H7 (cell line): ENCODE measurements at places on chromosomes 12 and 14.

DNA sequence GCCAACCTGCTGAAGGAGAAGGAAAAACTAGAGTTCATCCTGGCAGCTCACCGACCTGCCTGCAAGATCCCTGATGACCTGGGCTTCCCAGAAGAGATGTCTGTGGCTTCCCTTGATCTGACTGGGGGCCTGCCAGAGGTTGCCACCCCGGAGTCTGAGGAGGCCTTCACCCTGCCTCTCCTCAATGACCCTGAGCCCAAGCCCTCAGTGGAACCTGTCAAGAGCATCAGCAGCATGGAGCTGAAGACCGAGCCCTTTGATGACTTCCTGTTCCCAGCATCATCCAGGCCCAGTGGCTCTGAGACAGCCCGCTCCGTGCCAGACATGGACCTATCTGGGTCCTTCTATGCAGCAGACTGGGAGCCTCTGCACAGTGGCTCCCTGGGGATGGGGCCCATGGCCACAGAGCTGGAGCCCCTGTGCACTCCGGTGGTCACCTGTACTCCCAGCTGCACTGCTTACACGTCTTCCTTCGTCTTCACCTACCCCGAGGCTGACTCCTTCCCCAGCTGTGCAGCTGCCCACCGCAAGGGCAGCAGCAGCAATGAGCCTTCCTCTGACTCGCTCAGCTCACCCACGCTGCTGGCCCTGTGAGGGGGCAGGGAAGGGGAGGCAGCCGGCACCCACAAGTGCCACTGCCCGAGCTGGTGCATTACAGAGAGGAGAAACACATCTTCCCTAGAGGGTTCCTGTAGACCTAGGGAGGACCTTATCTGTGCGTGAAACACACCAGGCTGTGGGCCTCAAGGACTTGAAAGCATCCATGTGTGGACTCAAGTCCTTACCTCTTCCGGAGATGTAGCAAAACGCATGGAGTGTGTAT, 2.4 kb downstream of the FOS start:
- DNase-seq = peak; percentile 29

- DNase-seq = no peak
Measured at GRCh38 chr12:100720016-100720654, 74.4 kb upstream of the ANO4 start.

GRCh38 chr12:32069731-32070130, 36.9 kb upstream of the BICD1 start:
- DNase-seq = no peak

DNA sequence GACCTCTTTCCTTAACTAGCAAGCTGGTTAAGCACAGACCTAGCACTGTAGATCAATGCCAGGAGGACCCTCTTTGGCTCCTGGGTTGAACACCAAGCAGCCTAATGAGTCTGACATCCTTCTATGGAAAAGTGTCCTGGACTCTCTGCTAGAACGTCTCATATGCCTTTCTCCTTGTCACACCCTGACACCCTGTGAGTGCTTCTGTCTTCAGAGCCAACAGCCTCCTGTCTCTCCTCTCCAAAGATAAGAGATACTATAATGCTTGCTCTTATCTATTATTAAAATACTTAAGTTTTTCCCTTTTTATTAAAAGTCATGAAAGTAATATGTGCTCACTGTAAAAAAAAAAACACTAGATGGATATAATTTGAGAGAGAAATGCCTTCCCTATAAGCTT, 222.7 kb downstream of the FOXN3 start:
- DNase-seq = no peak

DNA sequence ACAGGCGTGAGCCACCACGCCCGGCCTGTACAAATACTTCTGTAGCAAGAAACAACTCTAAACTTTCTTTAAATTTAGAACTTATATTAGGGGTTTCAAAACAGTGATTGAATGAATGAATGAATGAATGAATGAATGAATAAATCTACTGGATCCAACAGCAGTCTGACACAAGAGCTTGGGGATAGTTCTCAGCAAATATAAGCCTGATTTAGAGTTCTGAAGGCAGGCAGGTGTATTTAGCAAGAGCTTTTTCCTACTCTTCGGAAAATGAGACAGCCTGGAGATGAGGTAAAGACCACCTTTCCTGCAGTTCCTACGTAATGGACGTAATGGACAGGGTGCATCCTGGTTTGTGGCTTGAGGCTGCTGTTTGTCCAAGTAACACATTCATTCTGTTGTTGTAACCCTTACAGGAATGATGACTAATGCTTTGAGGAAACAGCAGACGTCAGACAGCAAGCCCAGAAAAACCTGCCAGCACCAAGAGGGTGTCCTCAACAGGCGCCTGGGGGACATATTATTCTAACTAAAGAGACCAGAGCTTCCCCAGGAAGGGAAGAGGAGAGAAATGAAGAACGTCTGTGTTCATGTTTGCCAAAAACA, 277.4 kb upstream of the SOX5 start:
- DNase-seq = no peak

- no peak for DNase-seq
Measured at GRCh38 chr12:65818454-65819382, 5.6 kb upstream of the HMGA2 start.

DNA sequence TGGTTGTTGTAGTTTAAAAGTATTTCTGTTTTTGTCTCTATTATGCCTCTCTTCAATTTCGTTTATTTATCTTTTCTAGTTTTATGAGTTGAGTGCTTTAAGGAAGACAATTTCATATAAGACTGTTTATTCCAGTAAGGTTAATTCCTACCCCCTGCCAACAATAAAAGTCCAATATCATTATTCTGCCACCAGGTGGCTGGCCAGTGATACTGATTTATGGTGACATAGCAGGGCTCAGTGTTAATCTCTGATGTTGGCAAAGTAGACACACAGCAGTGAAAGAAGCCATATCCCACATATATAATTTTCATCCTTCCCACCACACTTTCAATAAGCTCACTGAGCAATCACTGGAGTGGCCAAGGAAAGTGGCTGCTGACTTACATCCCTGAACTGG, 69.0 kb upstream of the BMP4 start:
- DNase-seq = no peak

GRCh38 chr12:132634411-132634990, 15.9 kb downstream of the P2RX2 start:
- DNase-seq = peak; percentile 38

- DNase-seq = no peak
Measured at GRCh38 chr12:45244561-45245343, 28.9 kb downstream of the ANO6 start.

- DNase-seq = no peak
Measured at GRCh38 chr12:123531091-123531490, 2.4 kb downstream of the RILPL1 start.

- DNase-seq = no peak
Measured at GRCh38 chr14:22555384-22556011, 33.5 kb downstream of the DAD1 start.

- DNase-seq = no peak
Measured at GRCh38 chr12:75656648-75657047, 145.2 kb upstream of the KRR1 start.

DNA sequence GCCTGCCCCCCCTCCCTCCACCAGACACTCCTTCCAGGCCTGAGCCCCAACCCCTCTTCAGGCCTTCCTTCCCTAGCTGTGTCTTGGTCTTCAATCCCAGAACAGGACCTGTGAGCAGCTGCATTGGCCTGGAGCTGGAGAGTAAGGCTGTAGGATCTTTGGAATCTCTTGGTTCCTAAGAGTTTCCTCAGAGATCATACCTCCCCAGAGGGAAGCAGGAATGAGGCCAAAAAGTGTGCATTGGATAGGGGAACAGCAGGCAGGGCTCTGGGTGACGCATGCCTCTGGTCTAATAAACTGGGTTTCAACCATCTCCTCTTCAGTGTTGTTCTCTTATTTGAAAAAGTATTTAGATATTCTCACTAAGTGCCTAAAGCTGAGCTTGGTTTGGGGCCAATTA, 1.8 kb upstream of the SMARCD1 start:
- DNase-seq = no peak

GRCh38 chr12:6368906-6369525, 6.3 kb downstream of the SCNN1A start:
- DNase-seq = peak; percentile 39

GRCh38 chr14:101075025-101075800, 171.7 kb upstream of the RTL1 start:
- DNase-seq = no peak

- DNase-seq = no peak
Measured at GRCh38 chr12:60093428-60093827, 497.6 kb downstream of the SLC16A7 start.

- no peak for DNase-seq
Measured at GRCh38 chr12:97061171-97061570, 154.1 kb downstream of the NEDD1 start.

- DNase-seq = no peak
Measured at GRCh38 chr14:31902002-31902401, 175.1 kb upstream of the ARHGAP5 start.

DNA sequence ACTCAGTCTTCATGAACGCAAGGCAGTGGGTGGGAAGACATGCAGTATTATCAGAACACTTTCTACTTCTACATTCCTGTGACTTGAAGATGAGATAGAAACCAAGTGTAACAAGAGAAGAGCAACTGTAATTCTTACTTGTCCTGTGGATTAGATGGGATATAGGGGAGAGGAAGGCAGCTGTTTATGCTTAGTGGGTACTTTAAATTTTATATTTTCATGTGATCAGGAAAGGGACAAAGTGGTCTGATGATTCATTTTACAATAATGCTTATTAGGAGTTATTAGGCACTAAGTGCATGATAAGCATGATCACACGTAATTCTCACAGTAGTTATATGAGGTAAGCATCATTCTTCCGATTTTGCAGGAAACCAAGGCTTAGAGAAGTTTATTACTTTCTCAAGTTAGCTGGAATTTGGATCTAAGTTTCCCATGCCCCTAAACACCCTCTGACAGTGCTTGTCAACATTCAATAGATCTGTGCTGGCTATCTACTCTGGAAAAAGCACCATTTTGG, 52.7 kb downstream of the PTGER2 start:
- no peak for DNase-seq

GRCh38 chr12:14775636-14775980, 27.7 kb downstream of the WBP11 start:
- no peak for DNase-seq

DNA sequence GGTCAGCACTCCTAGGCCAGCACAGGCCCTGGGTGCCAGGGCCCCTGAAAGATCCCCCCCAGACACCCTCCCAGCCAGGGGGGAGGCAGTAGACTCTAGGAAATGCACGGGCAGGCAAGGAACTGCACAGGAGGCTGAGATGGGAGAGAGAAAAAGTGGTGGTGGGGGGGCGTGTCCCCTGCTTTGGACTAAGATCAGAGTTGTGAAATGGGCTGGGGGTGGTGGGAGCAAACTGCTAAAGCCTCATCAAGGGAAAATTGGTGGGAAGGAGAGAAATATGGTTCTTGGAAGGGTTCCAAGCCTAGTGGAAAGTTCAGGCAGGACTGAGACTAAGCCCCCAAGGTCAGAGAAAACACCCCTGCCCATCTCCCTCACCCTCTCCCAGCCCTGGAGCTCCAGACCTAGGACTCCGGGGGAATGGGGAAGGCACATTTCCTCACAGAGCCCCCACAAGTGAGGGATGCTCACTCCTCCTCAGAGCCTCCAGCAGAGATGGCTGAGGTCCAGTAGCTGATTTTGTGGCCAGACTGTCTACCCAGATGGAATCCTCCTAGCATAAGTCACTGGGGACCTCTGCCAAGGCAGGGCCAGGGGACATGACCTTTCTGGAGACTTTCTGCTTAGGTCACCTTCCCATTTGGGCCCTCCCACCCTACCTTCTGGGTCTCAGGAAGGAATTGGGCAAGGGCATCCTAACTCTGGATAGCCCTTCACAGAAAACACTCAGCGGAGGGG, 29.8 kb downstream of the FIGNL2 start:
- peak; percentile 36 for DNase-seq

DNA sequence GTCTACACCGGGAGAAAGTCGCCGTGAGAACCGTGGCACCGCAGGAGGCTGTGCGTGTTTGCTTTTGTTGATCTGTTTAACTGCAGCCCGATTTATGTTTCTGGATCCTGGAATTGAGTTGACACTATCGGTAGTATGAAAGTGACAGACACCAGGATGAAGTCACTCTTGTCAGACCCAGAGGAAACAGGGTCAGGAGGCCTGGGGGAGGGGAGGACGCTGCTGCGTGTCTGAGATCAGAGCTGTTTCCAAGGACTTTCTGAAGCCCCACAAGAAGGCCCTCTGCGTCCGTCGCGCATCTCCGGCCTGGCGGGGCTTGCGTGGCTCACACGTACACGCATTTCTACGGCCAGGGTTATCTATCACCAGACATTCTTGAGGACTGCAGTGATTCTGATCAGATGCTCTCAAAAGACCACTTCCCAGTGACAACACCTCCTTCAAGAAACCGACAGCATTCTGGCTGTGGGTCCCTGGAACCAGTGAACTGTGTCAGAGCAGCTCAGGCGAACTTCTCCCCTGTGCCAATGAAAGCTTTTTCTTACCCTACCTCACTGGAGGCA, 263.4 kb downstream of the ADGRD1 start:
- peak; percentile 54 for DNase-seq

GRCh38 chr12:57759360-57759980, 4.6 kb downstream of the MARCHF9 start:
- peak; percentile 76 for DNase-seq

DNA sequence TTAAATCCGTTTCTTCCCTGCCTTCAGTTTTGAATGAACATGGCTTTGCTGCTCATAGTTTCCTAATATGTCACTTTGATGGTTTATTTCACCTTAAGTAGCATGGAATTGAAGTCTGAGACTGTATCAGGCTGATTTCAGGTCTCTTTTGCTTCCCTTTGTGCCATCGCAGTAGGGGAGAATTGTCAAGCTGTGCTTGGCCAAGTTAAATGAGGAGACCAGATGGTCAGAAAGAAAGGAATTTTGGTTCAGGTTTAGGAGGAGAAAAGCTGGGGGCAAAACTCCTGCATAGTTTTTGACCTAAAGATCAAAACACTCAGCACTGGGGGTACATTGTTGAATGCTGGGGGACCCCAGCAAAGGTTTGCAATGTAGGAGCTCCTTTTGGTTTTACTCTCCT, 398.4 kb downstream of the NUAK1 start:
- no peak for DNase-seq

DNA sequence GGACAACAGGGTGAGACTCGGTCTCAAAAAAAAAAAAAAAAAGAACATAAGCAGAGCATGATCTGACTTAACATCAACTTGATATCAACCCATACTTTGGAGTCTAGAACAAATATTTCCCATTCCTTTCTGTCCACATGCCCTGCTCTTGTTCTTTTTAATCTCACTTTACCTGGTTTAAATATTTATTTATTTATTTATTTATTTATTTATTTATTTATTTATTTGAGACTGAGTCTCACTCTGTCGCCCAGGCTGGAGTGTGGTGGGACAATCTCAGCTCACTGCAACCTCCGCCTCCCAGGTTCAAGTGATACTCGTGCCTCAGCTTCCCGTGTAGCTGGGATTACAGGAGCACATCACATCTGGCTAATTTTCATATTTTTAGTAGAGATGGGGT, 19.6 kb upstream of the LRP6 start:
- DNase-seq = no peak
